ENCODE measurements at places on chromosomes 12 and 14. TPM values are rescaled to one million over a fixed set of nuclear protein-coding genes. Genes with fewer than 3 reads are reported as not detected.

GRCh38 chr14:85565862-85566296 lies 35.9 kb downstream of the FLRT2 start:
- no peak for DNase-seq

DNA sequence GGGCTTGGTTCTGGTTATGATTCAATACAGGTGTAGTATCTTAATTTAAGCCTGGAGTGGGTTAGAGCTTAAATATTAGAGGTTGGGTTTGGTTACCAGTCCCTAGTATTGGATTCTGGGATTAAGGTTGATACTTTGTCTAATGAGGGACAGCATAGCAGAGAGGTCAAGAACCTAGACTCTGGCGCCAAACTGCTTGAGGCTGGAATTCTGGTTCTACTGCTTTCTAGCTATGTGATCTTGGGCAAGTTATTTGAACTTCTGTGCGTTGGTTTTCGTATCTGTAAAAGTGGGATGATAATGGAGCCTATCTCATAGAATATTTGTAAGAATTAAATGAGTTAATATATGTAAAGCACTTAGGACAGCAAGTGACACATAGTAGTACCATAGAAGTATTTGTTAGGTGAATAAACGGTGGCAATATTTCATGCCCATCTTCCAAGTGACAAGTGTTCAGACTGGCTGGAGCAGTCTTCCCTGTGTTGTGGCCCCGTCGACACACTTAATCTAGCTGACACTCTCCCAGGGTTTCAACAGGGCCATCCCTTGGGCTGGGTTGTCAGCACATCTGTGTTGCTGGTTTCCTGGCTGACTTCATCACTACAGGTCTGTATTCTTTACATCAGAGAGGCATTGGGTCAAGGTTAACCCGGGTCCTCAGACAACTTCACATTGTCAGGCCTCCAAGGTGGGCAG lies 3.0 kb downstream of the ENDOU start:
- no peak for DNase-seq

DNA sequence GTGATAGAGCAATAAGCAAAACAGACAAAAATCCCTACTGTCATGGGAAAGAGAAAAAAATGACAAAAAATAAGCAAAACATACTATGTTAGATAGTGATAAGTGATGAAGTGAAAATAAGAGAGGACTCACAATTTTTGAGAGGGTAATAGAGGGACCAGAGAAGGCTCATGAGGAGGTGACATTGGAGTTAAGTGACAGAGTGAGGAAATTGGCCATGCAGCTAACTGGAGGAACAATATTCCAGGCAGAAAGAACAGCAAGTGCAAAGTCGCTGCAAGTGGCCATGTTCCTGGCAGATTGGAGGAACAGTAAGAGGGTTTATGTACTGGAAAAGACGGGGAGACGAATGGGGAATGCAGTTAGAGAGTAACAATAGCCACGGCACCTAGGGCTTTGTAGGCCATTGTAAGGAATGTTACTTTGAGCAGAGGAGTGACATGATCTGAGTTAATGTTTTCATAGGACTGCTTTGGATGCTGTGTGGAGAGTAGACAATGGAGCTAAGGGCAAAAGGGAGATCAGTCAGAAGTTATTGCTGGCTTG lies 1.4 kb upstream of the SAV1 start:
- no peak for DNase-seq

GRCh38 chr12:121191151-121191550 lies 18.8 kb upstream of the P2RX4 start:
- DNase-seq, result no peak

- no peak for DNase-seq
These were observed 20.2 kb downstream of the VPS37B start for GRCh38 chr12:122875590-122876220.

DNA sequence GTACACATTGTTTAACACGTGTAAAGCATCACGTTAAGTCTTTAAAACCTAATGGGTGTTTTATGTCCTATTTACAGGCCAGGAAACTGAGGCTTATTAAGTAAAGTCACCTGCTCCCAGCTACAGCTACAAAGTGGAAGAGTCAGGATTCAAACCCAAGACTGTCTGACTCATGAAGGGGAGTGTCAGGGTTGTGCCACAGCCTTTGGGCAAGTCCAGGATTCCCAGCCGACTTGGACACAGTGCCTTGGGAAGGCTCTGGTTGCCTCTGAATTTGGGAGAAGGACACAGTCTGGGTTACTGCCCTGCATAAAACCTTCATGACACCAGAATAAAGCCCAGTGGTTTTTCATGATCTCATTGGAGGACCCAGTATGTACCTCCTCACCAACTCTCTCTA lies 7.3 kb downstream of the RNU4-2 start:
- DNase-seq, result no peak

GRCh38 chr12:106309671-106310505 lies 7.4 kb downstream of the TCP11L2 start:
- peak; percentile 73 for DNase-seq

DNA sequence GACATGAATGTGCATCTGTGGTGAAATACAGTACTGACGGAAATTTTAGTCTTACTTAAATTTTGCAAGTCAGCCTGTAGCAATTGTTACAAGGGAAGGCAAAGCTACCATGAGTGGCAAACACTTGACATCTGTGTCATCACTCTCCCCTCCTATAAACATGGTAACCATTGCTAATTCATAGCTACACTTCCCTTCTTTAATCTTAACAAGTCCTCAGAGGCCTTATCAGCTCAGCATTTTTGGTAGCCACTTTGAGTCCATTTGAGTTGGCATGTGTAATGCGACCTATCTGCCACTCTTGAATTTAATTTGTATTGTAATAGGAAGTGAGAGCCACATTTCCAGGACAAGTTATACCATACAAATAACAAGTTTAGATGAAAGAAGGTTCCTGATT lies 218.1 kb downstream of the RMST start:
- no peak for DNase-seq

- DNase-seq, result no peak
These were observed 467.1 kb upstream of the SOX5 start for GRCh38 chr12:24416423-24417109.

DNA sequence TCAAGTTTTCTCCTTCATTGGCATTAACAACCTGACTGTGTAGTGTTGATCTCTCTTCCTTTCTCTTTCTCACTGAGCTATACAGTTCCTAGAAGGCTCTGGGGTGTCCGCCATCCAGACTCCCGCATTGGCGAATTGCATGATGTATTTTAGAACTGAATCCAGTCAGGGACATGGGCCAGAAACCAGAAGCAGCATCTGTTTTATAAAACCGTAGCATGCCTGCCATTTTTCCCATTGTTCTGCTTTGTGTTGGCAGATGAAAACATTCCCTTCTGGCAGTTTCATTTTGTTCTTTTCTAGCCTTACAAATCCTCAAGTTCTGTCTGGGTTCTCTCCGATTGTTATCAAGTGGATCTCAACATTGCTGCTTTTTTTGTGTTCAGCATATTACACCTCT lies 268.3 kb upstream of the SEL1L start:
- DNase-seq, result peak; percentile 19

- no peak for DNase-seq
These were observed 212.7 kb downstream of the PHLDA1 start for GRCh38 chr12:75818863-75819262.

DNA sequence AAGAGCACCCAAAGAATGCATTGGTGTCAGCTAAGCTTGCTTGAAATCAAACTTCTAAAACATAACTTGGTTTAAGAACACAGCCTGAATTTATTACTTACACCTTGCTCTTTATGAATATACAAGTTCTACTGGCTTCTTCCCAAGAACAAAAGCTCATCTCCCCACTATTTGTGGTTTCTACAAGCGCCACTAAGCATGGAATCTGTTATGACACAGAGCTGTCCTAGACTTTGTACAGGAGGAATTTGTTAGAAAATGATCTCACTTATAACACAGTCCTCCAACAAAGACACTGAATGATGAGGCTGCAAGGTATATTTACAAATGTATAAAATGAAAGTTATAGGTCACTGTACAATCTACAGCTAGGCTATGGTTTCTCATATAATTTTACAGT lies 452.1 kb downstream of the BCAT1 start:
- no peak for DNase-seq

- DNase-seq, result peak; percentile 80
These were observed 21.0 kb downstream of the SLC25A29 start for GRCh38 chr14:100285021-100285912.

DNA sequence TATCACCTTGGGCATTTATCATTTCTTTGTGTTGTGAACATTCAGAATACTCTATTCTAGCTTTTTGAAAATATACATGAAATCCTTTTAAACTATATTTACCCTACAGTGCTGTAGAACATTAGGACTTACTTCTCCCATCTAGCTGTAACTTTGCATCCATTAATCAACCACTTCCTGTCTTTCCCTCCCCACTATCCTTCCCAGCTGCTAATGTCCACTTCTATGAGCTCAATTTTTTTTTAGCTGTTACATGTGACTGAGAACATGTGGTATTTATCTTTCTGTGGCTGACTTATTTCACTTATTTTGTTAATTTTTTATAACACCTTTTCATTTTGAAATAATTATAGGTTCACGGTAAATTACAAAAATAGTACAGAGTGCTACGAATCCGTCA lies 136.0 kb downstream of the LMNTD1 start:
- DNase-seq, result peak; percentile 24

DNA sequence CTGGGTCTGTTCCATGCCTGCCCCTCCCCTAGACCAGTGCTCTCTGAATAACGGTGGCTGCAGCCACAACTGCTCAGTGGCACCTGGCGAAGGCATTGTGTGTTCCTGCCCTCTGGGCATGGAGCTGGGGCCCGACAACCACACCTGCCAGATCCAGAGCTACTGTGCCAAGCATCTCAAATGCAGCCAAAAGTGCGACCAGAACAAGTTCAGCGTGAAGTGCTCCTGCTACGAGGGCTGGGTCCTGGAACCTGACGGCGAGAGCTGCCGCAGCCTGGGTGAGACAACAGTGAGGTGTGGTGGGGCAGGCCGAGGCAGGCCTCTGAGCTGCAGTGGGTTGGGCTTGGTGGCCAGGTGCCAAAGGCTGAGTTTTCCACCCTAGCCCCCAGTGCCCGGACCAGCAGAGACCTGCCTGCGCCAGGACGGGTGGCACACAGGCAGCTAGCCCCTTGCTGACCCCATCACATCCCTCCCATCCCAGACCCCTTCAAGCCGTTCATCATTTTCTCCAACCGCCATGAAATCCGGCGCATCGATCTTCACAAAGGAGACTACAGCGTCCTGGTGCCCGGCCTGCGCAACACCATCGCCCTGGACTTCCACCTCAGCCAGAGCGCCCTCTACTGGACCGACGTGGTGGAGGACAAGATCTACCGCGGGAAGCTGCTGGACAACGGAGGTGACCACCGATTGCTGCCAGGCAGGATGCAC lies 28.2 kb upstream of the LRP1-AS start:
- DNase-seq, result peak; percentile 72

DNA sequence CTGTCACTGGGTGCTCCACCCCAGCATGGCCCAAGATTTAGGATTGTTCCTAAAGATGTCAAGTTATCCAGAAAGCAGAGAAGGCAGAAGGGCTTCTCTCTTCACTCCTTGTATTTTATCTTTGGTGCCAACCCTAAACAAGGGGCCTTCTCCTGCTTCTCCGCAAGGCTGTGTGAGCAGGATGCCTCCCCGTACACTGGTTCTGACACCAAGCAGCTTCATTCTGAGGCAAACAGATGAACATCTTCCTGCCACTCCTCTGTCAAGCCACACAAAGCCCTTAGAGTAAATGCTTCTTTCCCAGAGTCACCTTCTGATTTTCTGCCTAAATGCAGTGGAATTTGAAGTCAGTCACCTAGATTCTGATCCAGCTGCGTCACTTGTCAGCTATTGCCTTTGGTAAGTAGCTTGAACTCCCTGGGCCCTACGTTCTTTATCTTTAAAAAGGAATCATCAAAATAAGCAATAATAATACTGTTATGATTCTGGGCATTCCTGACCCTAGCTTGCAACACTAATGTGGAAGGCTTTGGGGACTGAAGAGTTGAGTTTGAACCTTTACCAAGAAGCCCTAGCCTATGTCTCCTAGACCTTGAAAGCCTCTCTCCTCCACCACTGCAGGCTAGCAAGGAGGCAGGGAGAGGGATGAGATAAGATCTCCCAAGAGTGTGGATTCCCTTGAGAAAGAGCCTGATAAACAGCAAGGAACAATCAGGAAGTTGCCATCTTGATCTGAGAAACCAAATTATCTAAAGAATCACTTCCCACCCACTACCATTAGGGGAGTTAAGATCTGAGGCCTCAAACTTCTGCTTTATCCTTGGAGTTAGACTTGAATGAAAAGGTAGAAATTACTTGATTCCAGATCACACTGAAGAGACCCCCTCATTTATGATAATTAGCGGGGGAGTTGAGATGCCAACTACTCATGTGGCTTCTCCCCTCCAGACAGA lies 5.7 kb downstream of the KRT73 start:
- peak; percentile 4 for DNase-seq

DNA sequence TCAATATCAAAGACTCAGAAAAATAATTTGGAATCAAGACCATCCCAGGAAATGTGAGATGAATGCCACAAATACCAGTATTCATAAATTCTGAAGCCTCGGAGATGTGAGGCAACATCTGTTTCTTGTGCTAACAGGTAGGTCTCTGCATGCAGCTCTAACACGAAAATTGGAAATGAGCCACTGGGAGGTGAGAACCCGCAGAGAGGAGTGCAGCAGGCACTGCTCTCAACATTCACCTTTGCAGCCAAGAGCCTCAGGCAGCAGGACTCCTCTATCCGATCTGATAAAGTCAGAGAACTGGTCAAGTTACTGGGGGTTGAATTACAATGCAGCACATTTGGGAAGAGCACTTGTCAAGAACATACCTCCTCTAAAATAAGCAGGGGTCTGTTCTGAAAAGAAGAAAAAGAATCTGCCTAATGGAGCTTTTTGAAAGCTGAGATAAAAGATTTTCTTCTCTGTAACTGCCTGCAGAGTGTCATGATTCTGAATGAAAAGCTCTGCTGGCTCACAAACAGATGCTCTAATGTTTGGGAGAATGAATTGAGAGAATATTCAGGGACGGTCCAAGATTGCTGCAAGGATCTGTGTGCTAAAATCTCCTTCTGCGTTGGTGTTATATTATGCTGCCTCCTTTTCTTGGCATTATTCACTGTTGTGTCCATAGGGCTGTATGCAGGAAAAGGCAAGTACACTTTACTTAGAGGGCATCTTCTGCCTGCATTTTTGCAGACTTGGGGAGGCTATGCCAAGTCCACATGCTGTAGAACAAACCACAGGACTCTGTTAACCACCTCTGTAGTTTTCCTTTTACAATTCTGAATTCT lies 209.6 kb upstream of the KRR1 start:
- DNase-seq, result no peak

DNA sequence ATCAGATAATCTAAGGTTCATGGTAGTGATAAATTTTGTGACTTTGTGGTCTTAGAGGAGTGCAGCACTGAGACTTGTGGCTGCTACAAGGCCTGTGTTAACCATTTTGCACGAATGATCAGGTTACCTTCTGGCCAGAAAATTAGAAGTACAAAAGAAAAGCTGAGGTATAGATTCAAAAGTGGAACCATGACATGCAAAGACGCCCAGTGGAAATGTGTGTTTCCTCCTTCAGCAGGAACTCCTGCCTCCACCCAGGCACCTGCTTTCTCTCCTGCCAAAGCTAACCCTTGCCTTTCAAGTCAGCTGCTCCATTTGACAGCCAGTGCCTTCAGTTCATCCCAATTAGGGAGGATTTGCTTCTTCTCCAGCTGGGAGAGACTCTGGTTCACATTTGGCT lies 10.1 kb downstream of the PDE6H start:
- no peak for DNase-seq

GRCh38 chr12:51865757-51866270 lies 17.3 kb upstream of the FIGNL2 start:
- DNase-seq, result peak; percentile 49

The TSHR gene
- not detected for total RNA-seq

The LALBA gene
- total RNA-seq, result not detected

The NKX2-1 gene
- 185 TPM for total RNA-seq

The ABCB9 gene
- 6.7 TPM for total RNA-seq

The DEGS2 gene
- 7.4 TPM for total RNA-seq

The TPPP2 gene
- total RNA-seq, result not detected

The CCDC38 gene
- 0.15 TPM for total RNA-seq

The DPY19L2 gene
- 4.3 TPM for total RNA-seq

The DCAF5 gene
- total RNA-seq, result 42.2 TPM

The TSPAN11 gene
- total RNA-seq, result 5.3 TPM
